Epithelial cell of proximal tubule (primary cell): ENCODE measurements at places on chromosomes 3 and 15. TPM values are rescaled to one million over a fixed set of nuclear protein-coding genes. Genes with fewer than 3 reads are reported as not detected.

- DNase-seq: no peak
Observed at GRCh38 chr15:67101911-67102598, 36.7 kb downstream of the SMAD3 start.

TICRR gene
- 12.0 and 13.1 TPM in 2 replicates for total RNA-seq

DNA sequence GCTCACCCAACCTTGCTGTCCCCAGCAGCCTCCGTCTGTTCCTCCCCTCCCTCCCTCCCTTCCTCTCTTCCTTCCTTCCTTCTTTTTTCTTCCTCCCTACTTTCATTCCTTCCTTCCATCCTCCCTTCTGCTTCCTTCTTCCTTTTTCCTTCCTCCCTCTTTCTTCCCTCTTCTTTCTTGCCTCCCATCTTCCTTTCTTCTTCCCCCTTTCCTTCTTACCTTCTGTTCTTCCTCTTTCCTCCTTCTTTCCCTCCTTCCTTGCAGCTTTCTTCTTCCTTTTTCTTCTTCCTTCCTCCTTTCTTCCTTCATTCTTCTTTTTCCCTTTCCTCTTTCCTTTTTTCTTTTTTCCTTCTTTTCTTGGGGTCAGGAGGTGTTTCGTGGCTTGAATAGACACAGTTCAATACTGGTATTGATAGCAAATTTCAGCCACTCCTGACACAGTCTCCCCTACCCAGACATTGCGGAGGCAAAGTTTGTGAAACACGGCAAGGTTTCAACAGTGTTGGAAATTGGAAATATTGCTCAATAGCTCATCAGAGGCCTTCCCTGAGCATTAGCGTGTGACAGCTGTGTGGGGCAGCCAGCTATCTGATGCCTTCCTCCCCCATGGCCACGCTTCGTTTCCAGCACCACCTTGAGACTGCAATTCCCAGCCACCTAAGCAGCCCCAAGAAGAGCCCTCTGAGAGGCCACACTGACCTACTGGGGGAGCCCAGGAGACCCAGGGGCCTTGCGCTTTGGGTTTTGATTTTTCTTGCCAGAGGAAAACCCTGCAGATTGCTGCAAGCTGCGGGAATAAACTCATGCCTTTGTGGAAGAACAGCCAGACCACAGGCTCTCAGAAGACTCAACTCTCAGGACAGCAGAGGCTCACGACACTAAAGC is 82.2 kb downstream of the KLF15 start:
- DNase-seq: no peak

P2RY14 gene
- total RNA-seq: not detected in 2 replicates

DNA sequence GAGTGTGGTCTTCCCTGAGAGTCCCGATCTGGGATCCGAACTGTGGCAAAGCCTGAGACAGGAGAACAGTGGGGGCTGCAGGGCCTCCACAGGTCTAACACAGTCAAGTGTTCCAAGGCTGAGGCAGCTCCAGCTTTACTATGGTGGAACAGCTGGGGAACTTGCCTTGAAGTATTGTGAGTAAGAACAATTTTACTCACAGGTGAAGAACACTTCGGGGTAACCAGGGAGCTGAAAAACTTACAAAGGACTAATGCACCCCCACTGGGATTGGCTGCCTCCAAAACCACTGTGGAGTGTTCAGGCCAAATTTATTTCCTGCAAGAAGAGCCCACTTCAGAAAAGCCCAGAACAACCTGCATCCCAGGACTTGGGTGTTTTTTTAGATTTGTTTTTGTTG is 25.4 kb downstream of the ZIC4 start:
- no peak for DNase-seq

GRCh38 chr15:73330206-73331051 is 38.3 kb downstream of the HCN4 start:
- DNase-seq: no peak

SLC12A6 gene
- 4.8 and 8.3 TPM in 2 replicates for total RNA-seq

DNA sequence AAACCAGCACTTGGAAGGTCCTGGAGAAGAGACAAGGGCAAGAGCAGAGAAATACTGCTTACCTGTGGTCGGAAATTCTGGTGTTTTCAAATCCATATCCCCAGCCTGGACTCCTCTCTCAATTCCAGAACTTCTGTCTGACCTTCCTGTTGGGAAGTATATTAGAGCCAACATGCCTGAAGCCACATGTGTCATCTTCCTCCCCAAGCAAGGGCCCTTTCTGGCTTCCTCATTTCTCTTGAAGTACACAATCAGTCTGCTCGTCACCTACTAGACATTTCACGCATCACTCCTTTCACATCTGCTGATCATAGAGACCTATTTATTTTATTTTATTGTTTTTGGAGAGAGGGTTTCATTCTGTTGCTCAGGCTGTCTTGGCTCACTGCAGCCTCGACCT is 8.4 kb downstream of the PARP14 start:
- DNase-seq: no peak

DNA sequence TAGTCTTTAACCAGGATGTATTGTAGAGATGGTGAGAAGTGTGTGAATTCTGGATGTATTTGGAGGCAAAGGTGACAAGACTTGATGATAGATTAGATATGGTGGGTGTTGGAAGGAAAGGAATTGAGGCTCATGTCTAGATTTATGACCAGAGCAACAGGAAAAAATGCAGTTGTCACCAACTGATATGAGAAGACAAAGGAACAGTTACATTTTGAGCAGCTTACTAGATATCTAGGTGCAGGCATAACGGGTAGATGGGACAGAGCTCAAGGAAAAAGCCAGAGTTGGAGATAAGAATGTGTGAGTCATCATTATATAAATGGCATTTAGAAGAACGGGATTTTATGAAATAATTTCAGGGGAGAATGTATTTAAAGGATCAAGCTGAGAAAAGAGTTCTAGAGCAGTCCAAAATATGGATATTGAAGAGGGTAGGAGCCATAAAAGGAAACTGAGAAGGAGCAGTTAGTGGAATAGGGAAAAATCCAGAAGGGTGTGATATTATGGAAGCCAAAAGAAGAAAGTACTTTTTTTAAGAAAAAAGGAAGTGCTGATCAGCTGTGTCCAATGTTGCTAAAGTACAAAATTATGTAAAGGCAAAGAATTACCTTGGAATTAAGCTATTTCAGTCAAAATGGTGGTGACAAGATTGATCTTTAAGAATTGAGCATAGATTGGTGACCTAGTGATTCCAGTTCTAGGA is 262.5 kb downstream of the CGGBP1 start:
- DNase-seq: no peak

KBTBD13 gene
- total RNA-seq: not detected in 2 replicates
